KBM-7 (cell line): ENCODE measurements at places on chromosomes 3 and 15.

DNA sequence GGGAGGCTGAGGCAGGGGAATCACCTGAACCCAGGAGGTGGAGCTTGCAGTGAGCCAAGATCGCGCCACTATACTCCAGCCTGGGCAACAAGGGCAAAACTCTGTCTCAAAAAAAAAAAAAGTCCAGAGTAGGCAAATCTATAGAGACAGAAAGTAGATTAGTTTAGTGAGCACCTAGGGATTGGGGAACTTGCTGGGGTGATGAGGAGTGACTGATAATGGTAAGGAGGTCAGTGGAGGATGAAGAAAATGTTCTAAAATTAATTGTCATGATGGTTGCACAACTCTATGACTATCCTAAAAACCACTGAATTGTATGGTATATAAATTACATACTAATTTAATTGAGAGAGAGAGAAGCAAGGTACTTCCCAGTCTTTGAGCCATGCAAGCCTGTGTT is 27.8 kb upstream of the LYZL4 start:
- no peak for DNase-seq

- peak; percentile 75 for DNase-seq
These were observed 46.1 kb downstream of the FRMD4B start for GRCh38 chr3:69339760-69340159.

- DNase-seq = no peak
These were observed 86.4 kb downstream of the LRTM1 start for GRCh38 chr3:54841471-54841870.

GRCh38 chr3:43317461-43318316 is 31.3 kb downstream of the SNRK start:
- no peak for DNase-seq

GRCh38 chr3:52454938-52455282 is 494 bp upstream of the NISCH start:
- DNase-seq = no peak

GRCh38 chr15:99511531-99511865 is 54.3 kb upstream of the MEF2A start:
- no peak for DNase-seq

- no peak for DNase-seq
These were observed 8.5 kb upstream of the UBXN7 start for GRCh38 chr3:196440696-196441095.

DNA sequence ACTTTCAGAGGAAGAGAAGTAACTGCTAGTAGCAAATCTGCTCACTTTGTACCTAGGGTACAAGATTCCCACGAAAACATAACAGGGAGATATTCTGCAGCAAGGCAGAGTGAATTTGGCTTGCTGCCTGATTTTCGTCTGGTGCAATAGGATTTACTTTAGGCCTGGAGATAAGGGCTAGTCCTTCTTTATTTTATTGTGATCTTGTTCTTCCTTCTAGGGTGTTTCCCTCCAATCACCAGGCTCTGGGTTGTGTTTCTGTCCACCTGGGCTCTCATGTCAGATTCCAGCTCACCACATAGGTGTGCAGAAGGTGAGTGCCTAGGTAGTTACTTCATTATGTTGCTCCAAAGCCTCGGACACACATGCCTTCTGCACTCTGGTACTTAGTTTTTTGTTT is 211.8 kb upstream of the RGMA start:
- DNase-seq = no peak

- DNase-seq = no peak
These were observed 285.8 kb downstream of the DIPK2A start for GRCh38 chr3:144257381-144257780.

GRCh38 chr3:50340448-50341329 is at the start of gene RASSF1:
RASSF1 (minus strand) TSS chr3:50340836; CDS start chr3:50340805, 31 bp downstream.
- peak; percentile 90 for DNase-seq

DNA sequence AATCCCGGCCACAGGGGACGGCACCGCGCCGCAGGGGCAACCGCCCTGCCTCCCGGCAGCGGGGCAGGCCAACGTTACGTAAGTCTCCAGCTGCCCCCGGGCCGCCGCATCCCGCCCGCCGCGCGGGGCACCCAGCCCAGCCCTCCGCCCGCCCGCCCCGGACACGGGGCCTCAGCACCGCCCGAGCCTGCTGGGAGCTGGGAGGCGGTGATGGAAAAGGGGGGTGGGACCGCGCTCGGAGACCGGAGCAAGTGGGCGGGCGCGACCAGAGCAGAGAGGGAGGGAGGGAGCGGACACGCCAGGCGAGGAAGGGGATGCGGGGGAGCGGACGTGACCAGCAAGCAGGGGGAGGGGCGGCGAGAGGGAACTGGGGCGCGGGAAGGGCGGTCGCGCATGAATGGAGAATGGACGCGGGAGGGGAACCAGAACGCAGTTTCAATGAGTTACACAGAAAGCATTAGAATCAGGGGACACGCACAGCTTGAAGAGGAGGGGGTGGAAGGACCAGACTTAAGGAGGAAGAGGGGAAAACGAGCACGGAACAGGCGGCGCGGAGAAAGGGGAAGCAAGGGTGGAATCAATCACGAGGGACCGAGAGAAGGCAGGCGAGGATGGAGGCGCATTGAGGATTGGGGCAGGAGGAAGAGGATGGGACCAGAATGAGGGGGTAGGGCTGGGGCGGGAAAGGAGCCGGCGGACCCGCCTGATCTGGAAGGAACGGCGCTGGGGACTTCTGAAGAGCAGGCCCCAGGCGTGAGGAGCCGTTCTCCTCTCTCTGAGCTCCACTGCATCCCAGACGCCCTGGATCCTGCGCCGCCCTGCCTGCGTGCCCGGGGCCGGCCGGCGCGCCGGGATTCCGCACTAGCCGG is 559 bp downstream of the PKM start:
- DNase-seq = peak; percentile 94

DNA sequence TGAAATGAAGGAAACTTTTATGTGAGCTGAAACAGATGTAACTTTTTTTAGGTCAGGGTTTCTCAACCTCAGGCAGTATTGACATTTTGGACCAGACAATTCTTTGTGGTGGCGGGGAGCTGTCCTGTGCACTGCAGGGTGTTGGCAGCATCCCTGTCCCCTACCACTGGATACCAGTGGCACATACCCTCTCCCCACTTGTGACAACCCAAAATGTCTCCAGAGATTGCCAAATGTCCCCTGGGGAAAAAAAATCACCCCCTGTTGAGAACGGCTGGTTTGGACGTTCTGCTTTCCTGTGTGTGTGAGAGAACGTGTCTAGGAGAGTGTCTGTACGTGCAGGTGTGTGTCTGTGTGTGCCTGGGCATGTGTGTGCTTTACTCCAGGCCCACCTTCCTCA is 30.7 kb upstream of the GRIP2 start:
- no peak for DNase-seq

DNA sequence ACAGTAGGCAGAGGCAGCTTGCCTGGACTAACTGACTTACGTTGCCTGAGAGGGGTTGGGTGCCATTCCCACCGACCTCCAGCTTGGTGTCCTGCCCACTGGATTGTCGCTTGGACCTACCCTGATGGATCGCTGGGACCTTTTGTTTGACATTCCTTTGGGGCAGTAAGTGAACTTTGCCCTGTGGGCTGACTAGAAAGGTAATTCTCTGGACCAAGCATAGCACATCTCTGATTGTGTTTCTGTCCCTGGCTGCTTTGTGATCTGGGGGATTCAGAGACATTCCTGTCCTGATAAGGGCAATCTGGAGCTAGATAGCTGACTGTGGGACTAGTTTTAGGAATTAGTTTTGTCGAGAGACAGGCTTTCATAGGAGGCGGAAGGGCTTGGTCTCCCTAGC is 19.5 kb upstream of the IFT57 start:
- DNase-seq = no peak

DNA sequence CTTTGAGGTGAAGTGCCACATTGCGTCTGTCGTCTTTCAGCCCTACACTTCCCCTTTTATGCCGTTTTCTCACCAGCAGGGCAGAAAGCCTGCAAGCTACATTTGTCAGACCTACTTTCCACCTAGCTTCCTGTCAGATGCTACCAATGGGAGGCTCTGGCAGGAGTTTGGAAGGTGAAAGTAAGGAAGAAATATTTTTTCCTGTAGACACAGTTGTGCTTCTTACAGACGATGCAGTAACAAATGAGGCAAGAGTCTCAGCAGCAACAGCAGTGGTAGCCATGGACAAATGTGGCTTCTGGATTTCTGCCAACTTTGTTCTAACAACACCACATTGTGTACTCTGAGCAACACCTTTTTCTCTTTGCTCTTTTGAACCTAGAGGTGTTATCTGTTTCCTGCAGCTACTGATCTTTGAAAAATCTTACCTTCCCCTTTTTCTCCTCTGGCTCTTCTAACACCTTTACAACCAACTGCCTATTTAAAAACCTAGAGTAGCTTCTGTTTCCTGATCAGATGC is 70.6 kb upstream of the STT3B start:
- peak; percentile 90 for DNase-seq

DNA sequence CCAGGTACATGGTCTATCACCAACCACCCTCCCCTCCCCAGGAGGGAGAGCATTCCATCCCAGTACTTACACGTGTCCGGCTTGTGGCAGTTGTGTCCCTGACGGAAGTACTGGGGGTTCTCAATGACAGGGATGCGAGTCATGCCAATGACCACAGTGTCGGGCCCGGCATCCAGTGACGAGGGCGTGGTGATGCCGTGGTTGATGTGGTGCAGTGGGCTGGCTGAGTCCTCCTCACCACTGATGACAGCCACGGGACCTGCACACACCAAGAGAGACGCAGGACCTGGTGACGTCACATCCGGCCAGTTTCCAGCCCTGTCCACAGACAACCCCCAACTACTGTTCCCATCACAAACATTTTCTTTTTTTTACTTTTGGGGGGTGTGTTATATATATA is 223.8 kb downstream of the NTRK3 start:
- no peak for DNase-seq

- DNase-seq = no peak
These were observed 42.7 kb downstream of the HHLA2 start for GRCh38 chr3:108338901-108339545.

- DNase-seq = no peak
These were observed 938 bp upstream of the SLCO2A1 start for GRCh38 chr3:134030379-134031347.

DNA sequence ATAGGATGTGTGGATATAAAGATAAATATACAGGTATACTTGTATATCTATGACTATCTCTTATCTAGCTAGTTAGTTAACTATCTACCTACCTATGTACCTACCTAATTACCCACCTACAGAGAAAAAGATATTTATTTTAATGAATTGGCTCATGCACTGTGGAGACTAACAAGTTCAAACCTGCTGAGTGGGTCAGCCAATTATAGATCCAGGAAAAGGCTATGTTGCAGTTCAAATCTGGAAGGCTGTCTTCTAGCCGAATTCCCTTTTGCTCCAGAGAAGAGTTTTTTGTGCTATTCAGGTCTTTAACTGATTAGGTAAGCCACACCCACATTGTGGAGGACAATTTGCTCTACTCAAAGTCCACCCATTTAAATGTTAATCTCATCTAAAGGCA is 335.0 kb downstream of the GRM7 start:
- no peak for DNase-seq

- peak; percentile 77 for DNase-seq
These were observed 127.0 kb downstream of the KLHL25 start for GRCh38 chr15:85667491-85668424.

DNA sequence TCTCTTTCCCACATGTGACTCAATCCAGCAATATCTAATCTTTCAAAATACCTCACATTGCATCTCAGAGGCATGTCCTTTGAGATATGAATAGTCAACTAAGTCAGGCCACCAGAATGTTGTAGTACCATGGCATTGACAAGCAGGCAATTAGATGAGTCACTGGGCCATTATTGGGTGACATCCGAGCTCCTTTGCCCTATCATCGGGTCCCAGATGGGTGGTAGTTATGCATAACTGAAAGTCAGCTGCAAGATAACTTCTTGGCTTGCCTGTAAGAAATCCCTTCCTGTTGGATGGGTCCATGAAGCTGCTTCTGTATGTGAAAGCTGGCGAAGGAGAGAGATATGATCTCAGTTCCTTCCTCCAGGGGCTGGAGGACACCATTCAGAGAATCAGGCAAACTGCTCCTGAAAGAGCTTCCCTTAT is 32.8 kb downstream of the ARRDC4 start:
- peak; percentile 53 for DNase-seq

- no peak for DNase-seq
These were observed 57.0 kb downstream of the DUT start for GRCh38 chr15:48388016-48388851.

DNA sequence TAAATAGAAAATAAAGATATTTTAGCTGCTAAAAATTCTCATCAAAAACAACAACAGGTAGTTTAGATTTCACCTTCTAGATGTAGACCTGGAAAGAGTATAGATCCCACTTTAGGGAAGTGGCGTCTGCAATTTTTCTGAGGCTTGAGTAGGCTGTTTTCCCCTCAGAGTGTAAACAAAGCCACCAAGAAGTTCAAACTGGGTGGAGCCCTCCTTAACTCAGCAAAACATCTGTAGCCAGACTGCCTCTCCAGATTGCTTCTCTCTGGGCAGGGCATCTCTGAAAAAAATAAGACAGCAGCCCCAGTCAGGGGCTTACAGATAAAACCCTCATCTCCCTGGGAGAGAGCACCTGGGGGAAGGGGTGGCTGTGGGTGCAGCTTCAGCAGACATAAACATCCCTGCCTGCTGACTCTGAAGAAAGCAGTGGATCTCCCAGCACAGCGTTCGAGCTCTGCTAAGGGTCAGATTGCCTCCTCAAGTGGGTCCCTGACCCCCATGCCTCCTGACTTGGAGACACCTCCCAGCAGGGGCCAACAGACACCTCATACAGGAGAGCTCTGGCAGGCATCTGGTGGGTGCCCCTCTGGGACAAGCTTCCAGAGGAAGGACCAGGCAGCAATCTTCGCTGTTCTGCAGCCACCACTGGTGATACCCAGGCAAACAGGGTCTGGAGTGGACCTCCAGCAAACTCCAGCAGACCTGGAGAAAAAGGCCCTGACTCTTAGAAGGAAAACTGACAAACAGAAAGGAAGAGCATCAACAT is 259.6 kb downstream of the STXBP5L start:
- no peak for DNase-seq

DNA sequence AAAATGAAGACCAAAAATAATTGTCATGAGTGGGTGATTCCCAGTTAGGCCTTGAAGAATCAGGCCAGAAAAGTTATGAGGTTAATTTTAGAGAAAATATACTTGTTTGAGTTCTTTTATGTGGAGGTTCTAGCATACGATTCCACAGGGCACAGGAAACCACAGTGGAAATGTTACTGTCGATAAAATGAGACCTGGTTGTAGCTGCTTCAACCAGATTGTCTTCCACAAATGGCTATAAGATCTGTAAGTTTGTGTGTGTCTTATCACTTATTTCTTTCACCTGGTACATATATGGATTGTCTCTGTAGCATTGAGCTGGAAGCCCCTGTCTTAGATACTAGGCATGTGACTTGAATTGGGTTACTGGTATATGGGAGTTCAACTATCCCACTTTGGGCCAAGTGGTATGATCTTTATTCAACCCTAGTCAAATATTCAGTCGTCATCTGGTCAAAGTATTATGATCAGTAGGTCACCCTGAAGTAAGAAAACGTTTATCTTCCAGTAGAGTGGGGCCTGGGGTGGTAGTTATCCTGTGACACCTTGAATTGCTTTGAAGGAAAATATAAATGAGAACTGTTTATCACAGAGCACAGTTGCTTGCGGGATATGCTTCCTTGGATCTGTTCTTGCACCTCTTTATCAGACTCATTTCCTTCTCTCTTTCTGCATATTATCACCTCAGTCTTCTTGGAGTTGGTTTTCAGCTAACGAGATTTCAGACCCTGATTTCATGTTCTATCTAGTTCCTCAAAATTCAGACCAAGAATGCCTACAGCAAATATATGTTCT is 21.5 kb upstream of the ZNF609 start:
- peak; percentile 73 for DNase-seq
